ENCODE measurements at places on chromosomes 13 and 19.
A peak's percentile ranks its signal among the peaks of the same experiment; 100 is the strongest.

GRCh38 chr19:33863436-33863835 is 66.8 kb downstream of the KCTD15 start:
- DNase-seq, result no peak

GRCh38 chr19:19371059-19371458 is 34.4 kb upstream of the GATAD2A start:
- no peak for DNase-seq

DNA sequence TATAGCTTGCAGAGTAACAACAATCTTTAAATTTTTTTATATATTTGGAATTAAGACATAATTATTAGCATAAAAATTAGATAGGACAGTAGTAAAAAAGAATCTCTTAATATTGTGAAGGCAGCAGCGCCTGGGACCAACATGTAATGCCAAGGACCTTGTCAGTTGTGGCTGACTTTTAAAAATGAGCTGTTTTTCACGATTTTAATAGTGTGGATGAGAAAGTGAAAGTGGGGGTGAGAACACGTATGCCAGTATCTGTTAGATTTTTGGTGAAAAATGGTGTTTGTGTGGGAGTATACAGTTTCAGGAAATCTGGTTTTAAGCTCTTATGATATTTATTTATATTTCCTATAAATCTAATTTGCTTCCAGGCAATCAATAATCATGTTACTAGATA is 125.2 kb downstream of the LMO7 start:
- DNase-seq, result no peak

- no peak for DNase-seq
These were observed 78.3 kb downstream of the IER2 start for GRCh38 chr19:13228561-13228960.

DNA sequence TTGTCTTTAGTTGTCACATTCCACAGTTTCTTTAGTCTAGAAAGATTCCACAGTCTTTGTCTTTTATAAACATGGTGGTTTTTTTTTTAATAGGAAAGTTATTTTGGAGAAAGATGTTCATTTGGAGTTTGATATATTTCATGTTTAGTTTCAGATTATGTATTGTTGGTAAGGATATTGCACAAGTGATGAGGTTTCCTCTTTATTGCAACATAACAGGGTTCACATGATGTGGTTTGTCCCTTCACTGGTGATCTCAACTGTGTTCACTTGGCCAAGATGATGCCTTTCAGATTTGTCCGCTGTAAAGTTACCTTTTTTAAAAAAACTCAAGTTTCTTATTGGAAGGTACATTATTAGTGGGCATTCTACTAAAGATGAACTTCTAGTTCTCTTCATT is 3.2 kb downstream of the ZNF230 start:
- no peak for DNase-seq

DNA sequence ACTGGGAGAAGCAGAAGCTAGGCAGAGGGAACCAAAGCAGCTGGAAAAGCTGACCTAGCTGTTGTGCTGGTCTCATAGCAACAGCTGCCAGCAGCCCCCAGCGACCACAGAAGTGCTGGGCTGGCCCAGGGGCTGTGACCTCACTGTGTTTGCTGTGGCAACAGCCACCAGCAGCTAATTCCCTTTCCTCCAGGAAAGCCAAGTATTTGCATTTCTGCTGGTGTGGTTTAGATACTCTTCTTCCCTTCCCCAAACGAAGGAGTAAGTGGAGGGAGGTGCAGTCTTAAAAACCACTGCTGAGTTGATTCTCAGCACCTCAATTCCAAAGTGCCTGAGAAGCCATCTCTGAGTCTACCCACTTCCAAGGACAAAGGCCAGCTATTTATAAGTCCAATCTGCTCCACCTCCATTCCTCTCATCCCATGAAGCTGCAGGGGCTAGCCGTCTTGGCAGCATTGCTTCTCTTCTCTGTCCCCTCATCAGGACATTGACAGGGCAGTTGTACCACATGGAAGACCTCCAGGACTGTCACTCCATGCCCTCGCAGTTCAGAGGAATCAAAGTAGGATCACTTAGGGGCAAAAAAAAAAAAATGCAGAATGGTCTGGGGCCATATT is 11.5 kb upstream of the CCDC97 start:
- no peak for DNase-seq

- DNase-seq, result no peak
These were observed 677.4 kb upstream of the SLITRK6 start for GRCh38 chr13:86476656-86477055.

- DNase-seq, result no peak
These were observed 50.7 kb upstream of the SLC15A1 start for GRCh38 chr13:98803111-98803561.

GRCh38 chr13:110416131-110417025 is 109.3 kb downstream of the COL4A2 start:
- no peak for DNase-seq

GRCh38 chr19:55586976-55587668 is 6.5 kb upstream of the ZNF579 start:
- DNase-seq, result peak; percentile 95

DNA sequence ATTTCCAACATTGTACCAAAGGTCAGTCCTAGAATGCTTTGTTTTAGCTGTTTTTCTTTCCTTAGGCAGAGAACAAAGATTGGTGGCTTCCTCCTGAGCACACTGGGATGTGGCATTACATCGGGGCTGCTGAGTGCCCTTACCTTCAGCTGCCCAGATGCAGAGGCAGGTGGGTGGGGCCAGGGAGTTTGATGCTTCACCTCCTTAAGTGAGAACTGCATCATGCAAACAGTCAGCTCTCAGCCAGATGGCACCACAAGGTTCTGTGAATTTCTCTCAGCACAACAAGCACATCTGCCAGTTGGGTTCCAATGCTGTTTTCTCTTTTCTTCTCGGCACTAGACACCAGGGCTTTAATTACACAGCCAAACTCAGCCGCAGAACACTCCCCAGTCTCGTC is 87.4 kb upstream of the UBL3 start:
- peak; percentile 90 for DNase-seq

DNA sequence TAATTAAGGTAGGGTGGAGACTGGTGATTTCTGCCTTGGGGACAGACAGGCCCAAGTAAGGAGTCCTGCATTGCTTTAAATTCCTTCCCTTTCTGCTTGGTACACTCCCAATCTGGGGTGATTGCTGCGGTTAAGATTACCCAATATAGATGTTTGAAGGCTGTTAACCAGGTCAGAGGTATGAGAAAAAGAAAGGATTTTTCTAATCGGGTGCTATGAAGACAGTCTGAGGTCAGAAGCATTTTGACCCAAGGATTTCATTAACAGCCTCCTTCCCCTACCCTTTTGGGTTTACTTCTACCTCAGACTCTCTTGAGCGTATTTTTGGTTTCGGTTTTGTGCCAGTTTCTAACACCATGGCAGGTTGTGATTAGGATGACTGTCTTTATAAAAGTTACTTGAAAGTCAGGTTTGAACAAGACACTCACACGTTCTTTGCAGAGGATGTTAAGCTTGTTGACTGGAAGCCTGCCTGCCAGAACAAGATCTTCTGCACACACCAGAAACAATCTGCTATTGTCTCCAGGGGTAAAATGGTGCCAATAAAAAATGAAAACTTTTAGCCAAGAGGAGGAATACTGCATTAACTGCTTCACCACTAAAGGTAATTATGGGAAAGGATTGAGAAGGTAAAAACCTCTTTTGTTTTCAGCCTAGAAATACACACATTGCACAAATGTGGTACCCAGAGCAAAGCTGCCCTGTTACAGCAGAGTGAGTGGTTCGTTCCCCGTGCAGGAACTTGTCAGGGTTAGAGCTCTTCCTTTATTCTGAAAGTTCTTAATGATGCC is 108.8 kb downstream of the NDFIP2 start:
- DNase-seq, result no peak

DNA sequence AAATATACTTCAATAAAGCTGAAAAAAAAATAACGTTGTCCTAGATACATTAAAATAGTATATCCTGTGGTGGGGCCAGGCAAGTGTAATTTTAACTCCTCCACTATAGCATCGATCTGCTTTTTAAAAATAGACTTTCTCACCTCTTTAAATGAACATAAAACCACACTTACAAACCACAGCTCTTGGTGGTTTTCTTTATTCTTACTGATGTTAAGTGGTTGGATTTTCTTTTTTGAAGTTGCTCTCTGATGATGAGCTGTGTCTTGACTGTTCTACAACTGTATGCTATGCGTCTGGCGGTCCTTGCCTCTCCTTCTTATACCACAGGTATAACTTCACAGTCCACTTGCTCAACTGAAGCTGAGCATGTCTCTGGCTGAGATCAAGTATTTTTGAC is 721.5 kb upstream of the KLHL1 start:
- DNase-seq, result no peak

GRCh38 chr13:51221108-51221507 is 1.1 kb upstream of the FAM124A start:
- DNase-seq, result no peak

DNA sequence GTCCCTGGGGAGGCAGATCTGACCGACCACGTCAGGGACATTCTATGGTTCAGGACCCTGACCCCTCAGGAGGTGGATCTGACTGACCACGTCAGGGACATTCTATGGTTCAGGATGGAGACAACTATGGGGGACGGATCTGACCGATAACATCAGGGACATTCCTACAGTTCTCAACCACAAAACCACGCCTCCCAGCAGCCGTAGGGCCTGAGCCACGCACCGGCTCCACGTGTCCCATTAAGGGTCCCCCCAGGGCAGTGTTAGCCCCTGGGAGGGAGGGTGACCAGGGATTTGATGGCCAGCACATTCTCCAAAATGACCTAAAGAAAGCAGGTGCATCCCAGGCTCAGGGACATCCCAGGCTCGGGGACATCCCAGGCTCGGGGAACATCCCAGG is 49.0 kb upstream of the C13orf46 start:
- DNase-seq, result no peak
